Kidney epithelial cell (primary cell): ENCODE measurements at places on chromosomes 4 and X. TPM values are rescaled to one million over a fixed set of nuclear protein-coding genes. Genes with fewer than 3 reads are reported as not detected.

Gene SCML2
- total RNA-seq, result 1.2 and 1.5 TPM in 2 replicates

Gene ODAM
- total RNA-seq, result not detected in 2 replicates

Gene ANTXR2
- 32.2 and 32.7 TPM in 2 replicates for total RNA-seq

GRCh38 chr4:140662082-140662869 lies 93.5 kb upstream of the UCP1 start:
- DNase-seq, result peak; percentile 32

GRCh38 chr4:158543191-158543590 lies 21.5 kb downstream of the RXFP1 start:
- no peak for DNase-seq

DNA sequence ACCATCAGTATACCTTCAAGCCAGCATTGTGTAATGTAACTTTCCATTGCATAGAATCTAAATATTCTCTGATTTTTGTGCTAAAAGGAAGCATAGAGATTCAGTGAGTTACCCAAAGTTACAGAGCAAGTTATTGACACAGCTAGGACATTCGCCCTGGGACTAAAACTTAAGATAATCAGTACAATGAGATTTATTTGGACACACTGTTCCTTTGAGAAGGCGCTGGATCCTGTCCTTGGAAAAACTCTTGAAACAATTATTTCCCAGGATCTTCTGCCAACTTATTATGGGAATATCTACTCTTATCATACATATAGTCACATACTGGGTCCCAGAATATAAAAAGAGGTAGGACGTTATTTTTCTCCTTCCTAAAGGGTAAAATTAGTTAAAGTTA lies 392.0 kb downstream of the UBE2NL start:
- DNase-seq, result no peak

GRCh38 chr4:163598489-163598888 lies 104.0 kb downstream of the TMA16 start:
- DNase-seq, result no peak

Gene TRIM61
- 2.1 and 4.5 TPM in 2 replicates for total RNA-seq

Gene HDX
- total RNA-seq, result 4.9 and 5.6 TPM in 2 replicates

DNA sequence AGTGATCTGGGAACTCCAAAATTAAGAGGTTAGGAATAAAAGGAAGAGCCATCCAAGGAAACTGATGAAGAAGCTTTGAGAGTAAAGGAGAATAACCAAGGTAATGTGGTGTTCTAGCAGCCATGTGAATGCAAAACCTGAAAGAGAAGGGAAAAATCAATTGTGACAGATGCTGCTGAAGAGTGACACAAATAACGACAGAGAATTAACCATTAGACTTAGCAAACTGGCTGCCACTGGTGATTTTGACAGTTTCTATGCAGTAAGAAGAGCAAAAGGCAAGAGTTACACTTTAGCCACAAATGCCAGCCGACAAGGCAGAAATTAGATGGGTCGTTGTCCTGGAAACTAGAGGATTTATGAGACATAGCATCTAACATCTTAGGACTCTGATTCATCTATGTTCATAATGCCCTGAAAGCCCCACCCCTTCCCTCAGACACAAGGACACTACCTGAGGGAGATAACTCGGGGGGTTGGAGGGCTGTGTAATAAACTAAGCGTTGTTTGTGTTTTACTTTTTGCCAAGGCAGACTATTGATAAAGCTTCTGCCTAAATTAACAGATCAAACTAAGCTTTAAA lies 13.0 kb upstream of the TMEM144 start:
- DNase-seq, result no peak

DNA sequence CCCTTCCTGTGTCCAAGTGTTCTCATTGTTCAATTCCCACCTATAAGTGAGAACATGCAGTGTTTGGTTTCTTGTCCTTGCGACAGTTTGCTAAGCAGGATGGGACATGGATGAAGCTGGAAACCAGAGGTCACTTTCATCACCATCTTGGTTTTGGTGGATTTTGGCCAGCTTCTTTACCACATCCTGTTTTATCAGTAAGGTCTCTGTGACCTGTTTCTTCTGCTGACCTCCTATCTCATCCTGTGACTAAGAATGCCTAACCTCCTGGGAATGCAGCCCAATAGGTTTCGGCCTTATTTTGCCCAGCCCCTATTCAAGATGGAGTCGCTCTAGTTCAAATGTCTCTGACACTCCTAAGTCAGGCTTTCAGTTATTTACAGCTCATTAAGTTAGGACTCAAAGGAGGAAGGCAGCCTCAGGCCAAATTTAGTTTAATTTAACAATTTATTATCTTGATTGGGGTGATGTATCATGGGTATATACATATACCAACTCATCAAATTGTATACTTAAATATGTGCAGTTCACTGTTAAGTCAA lies 169.9 kb upstream of the NDP start:
- no peak for DNase-seq

- DNase-seq, result no peak
Measured at GRCh38 chr4:12116009-12116552, 687.4 kb upstream of the HS3ST1 start.

Gene PDE6B
- total RNA-seq, result 17.1 and 19.7 TPM in 2 replicates

DNA sequence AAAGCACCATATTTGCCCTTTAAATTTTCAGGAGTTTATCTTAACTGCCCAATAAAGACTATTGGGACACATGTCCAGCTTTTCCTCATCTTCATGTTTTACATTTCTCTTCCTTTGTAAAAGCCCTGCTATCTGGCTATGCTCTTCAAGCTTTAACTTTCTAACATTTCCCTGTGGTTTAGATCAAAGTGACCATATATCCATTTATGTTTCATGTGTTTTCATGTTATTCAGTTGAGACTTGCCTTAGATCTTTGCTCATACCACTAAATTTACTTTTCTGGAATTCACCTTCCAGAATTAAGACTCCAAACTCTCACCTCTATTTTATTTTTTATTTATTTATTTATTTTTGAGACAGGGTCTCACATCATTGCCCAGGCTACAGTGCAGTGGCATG lies 78.5 kb downstream of the EFHC2 start:
- no peak for DNase-seq

DNA sequence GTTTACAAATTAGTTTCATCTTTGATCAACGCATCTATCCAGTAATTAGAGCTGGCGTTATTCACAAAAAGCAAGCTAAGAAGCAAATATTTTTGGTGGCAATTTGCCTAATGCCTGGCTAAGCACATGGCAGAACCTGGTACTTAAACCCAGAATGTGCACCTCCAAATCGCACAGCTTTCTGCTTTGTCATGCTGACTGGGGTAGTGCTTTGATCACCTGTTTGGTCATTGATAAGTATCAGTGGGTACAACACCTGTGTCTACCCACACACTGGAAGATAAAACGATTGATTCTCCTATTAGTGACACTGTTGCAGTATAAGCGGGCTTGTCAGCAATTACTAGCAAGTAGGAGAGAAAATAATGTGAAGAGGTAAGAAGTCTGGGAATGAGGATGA lies 1.9 kb downstream of the NUDT6 start:
- no peak for DNase-seq

- no peak for DNase-seq
Measured at GRCh38 chrX:53071604-53072417, 10.4 kb upstream of the TSPYL2 start.

Gene FOXO4
- 3.9 and 4.5 TPM in 2 replicates for total RNA-seq

Gene MAP7D2
- total RNA-seq, result 2.0 and 2.1 TPM in 2 replicates

- no peak for DNase-seq
Measured at GRCh38 chr4:113012786-113013185, 36.7 kb upstream of the ANK2 start.

GRCh38 chr4:22427675-22428074 lies 88.2 kb downstream of the ADGRA3 start:
- no peak for DNase-seq

GRCh38 chr4:145912376-145912775 lies 26.2 kb downstream of the ZNF827 start:
- DNase-seq, result no peak

DNA sequence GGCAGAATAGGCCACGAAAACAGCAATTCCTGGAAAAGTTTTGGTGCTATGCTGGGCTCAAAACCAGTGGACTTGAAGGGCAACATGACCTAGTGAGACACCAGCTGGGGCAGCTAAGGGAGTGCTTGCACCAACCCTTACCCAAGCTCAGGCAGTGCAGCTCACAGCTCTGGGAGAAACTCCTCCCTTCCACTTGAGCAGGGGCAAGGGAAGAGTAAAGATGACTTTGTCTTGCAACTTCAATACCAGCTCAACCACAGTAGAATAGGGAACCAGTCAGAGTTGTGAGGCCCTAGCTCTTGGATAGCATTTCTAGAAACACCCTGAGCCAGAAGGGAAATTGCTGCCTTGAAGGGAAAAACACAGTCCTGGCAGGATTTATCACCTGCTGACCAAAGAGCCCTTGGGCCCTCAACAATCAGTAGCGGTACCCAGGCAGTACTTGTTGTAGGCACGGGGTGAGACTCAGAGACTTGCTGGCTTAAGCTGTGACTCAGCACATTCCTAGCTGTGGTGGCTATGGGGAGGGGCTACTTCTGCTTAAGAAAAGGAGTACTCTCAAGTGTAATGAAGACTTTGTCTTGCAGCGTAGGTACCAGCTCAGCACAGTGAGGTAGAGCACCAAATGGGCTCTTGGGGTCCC lies 19.7 kb upstream of the ABCG2 start:
- DNase-seq, result peak; percentile 91

- no peak for DNase-seq
Measured at GRCh38 chr4:109433205-109434006, at the start of gene SEC24B. Gene SEC24B, plus strand, starts transcription at chr4:109433815. Its CDS starts 55 bp downstream, at chr4:109433870.

DNA sequence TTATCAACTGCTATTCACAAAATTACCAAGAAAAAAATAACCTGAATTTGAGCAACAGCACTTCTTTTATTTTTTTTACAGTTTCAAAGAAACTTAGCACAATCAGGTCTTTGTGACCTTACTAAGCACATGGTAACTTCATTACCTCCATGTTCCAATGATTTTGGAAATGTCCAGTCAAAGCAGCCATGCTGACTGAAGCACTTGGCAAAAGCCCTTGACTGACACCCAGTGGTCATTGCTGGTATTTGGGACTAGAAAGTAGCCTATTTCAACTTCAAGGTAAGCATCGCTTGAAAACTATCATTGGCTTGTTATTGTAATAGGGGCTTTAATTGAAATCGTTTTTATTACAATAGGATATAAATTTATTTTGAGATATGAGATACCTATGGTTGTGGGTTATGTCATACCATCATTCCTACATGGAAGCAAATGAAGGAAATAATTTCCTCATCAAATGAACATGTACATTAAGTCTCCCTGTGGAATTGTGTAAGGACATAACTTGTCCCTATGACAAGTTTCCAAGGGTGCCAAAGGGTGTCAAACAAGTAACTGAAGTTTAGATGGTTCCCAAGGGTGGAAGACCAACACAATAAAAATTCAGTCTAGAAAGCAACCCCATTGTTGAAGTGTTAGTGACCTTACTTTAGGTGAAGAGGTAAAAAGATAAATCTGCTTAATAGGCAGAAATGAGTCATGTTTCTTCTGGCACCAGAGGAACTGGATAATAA lies 15.2 kb upstream of the ANXA10 start:
- DNase-seq, result peak; percentile 18

Gene RHOXF2B
- not detected in 2 replicates for total RNA-seq

GRCh38 chr4:101989551-101989950 lies 199.0 kb downstream of the BANK1 start:
- no peak for DNase-seq

DNA sequence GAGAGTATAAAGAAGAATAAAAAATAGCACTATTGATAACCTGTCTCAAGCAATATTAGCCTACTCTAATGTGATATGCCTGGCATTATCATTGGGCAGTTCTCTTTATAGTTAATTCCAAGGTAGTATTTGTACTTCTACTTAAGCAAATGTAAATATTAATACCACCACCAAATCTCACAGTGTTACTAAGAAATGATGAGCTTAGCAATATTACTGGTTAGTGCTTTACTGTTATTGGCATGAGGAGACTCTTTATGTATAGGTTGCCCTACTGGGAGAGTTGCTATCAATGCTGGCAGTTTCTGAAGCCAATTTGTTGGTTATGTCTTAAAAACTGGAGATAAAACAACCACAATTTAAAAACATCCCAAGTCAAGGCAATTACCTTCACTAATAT lies 155.7 kb downstream of the CDS1 start:
- DNase-seq, result no peak

- DNase-seq, result no peak
Measured at GRCh38 chr4:54553001-54553400, 104.8 kb upstream of the KIT start.

Gene TMEM35A
- 0.41 and 0.50 TPM in 2 replicates for total RNA-seq

DNA sequence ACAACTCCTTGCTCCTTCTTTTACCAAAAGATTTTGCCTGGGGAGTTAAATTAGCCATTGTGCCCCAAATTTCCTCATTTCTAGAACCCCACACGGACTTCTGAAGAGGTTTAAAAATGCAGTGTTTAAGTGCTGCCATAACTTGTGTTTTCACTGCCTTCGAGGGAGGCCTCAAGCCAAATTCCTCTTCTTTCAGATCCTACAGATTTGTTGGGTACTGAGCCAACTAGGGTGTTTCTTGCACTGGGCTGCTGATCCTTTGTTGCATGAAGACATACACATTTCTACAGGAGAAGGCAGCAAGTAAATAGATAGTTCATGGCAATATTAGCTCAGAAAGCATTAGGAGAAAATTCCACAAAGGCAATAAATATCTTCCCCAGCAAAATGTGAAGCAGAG lies 43.8 kb downstream of the GLRA2 start:
- no peak for DNase-seq

DNA sequence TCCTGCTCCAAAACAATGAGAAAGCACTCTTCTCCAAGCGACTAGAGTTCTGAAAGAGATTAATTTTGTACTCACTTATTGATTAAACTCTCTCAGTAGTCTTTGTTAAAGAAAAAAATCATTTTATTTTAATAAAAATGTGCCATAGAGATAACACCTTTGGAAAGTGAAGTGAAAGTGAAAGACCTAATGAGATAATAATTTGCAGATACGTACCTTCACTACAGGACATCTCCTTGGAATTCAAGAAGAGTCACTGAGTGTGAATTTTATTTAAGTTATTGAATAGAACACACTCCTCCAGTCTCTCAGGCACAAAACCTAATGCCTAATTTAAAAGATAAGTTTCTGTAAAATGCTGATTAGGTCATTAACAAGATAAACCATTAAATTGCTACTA lies 1070.6 kb upstream of the GRID2 start:
- DNase-seq, result no peak

- no peak for DNase-seq
Measured at GRCh38 chr4:11271263-11271662, 157.4 kb downstream of the HS3ST1 start.
